ENCODE measurements at places on chromosomes 2 and 18.

DNA sequence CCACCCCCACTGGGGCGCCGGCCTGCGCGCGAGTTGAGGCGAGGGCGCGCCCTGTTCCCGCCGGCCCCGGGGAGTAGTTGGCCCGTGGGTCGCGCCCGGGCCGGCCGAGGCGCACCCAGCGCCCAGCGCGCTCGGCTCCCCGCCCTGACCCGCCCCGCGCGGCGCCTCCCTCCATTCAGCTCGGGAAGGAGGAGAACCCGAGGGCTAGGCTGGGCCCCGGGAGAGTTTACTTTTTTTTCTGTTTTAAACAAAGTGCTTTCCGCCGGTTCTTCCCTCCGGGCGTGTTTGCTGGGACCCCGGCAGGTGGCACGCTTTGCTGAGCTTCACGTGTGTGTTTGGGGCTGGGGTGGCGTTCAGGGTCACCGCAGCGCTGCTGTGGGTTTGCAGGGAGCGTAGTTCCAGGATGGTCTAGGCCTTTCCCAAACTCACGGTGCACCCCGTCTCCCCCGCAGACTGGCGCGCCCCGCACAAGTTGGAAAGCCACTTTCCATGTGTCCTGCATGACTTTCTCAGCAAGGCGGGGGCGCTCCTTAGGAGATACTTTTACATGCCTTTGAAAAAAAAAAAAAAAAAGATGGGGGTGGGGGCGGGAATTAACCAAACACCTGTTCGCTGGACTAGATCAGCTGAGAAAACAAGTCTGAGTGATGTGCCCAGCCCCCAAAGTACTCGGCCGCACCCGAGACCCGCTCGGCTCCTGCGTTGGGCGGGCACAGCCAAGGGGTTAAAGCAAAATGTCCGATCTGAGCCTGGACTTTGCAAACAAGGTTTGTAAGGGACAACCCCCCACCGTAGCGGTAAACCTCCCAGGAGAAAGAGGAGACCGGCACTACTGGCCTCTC is 825 bp downstream of the ITGA6 start:
- peak; percentile 42 for DNase-seq

- DNase-seq: no peak
Measured at GRCh38 chr2:59206361-59206760, 965.2 kb upstream of the FANCL start.

GRCh38 chr2:9262671-9263171 is 56.1 kb downstream of the ASAP2 start:
- DNase-seq: no peak

DNA sequence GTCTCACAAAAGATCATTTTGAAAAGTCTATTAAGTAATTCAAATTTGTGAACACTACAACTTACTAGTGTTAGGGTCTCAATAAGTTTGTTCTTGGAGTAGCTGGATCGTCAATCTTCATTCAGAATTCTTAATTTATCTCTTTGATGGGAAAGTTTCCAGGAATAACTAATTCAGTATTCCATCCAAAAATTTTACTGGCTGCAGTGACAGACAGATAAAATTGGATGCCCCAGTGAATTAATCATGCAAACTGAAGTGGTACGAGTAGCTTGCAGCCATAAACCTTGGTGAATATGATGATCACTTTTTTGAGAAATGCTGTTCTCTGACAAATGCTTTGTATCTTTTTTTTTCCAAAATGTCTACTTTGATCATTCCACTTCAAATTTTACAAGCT is 112.8 kb downstream of the LYPD6 start:
- no peak for DNase-seq

- DNase-seq: no peak
Measured at GRCh38 chr2:234341306-234341985, 155.4 kb downstream of the ARL4C start.
